ENCODE measurements at places on chromosomes 5 and 9.
A peak's percentile ranks its signal among the peaks of the same experiment; 100 is the strongest.

DNA sequence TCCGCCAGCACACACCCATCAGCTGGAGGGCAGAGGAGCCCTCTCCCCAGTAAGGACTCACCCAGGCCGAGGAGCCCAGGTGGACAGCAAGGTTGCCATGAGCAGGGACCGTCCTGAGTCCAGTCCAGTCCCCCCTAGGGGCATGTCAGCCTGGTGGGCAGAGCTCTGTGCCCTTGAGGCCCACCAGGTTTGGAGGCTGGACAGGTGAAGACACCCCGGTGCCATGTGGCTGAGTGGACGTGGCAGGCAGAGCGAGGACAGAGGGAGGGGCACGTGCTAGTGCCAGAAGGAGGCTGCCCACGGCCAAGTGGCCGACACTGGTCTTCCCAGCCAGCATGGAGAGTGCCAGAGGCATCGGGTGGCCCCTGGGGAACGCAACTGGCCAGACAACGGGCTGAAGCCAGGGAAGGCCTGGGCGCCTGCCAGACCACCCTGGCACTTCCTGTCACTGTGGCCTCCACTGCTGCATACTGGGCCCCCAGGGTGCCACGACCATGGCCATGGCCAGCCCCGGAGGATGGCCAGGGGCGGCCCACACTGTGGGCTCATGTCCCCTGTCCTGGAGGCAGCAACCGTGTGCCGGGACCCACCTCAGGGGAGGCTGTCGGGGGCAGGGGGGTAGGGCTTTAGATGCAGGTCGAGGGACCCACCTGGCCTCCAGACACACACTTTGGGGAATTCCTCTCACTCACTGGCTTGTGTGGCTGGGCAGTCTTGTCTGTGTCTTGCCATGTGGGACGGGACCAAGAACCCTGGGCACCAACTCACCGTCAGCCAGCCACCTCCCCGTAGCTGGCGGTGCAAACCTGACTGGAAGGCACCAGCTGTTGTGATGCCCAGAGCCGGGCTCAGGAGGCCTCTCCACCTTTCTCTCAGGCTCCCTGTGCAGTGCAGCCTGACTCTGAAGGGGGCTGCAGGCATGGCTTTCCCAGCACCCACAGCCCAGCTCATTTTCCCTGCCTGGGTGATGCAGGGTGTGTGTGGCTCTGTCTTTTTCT is 42.3 kb upstream of the LPCAT1 start:
- no peaks in the 10 kb centered on the region for H3K36me3 ChIP-seq
- H3K27me3 ChIP-seq, result peaks cover 5% of the 10 kb centered on the region
- no peak overlapping the region for H3K4me3 ChIP-seq
- no peak overlapping the region for H3K27ac ChIP-seq
- no peak for DNase-seq

GRCh38 chr5:81187885-81188284 is 45.2 kb upstream of the CKMT2 start:
- H3K27ac ChIP-seq, result no peak overlapping the region
- no peaks in the 10 kb centered on the region for H3K27me3 ChIP-seq
- H3K4me3 ChIP-seq, result no peak overlapping the region
- no peak for DNase-seq
- H3K4me1 ChIP-seq, result no peaks in the 10 kb centered on the region
- H3K36me3 ChIP-seq, result no peaks in the 10 kb centered on the region

- H3K4me3 ChIP-seq, result no peak overlapping the region
- H3K4me1 ChIP-seq, result no peaks in the 10 kb centered on the region
- no peaks in the 10 kb centered on the region for H3K27me3 ChIP-seq
- H3K27ac ChIP-seq, result no peak overlapping the region
These were observed 35.2 kb downstream of the YIPF5 start for GRCh38 chr5:144135113-144135762.

GRCh38 chr5:1508659-1509290 is 15.0 kb downstream of the LPCAT1 start:
- DNase-seq, result no peak
- H3K27ac ChIP-seq, result no peak overlapping the region
- H3K4me3 ChIP-seq, result no peak overlapping the region
- H3K36me3 ChIP-seq, result no peaks in the 10 kb centered on the region

- peaks cover 16% of the 10 kb centered on the region for H3K4me1 ChIP-seq
- peak; percentile 82 for DNase-seq
- no peak overlapping the region for H3K4me3 ChIP-seq
These were observed 19.3 kb upstream of the CAMSAP1 start for GRCh38 chr9:135926402-135927194.

All from astrocyte (in vitro differentiated cells and primary cell).